ENCODE measurements at places on chromosomes 7 and 10.
A peak's percentile ranks its signal among the peaks of the same experiment; 100 is the strongest.

DNA sequence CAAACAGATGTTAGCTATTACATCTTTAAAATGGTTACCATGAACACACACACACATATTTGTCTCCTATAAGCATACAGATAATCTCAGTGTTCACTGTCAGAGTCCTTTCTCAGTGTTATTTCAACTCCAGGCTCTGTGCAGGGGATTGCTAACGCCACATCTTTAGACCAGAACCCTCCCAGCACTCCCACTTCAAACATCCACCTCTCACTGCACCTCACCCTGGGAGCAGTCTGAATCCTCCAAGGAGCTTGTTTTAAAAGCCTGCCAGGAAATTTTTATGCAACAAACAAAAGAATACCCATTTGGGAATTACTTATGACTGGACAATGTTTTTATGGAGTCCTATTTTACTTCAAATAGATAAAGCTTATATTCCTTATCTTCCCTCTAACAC lies 107.4 kb downstream of the PARD3 start:
- no peak for DNase-seq

- DNase-seq: no peak
Observed at GRCh38 chr10:123087786-123088185, 48.0 kb upstream of the HMX3 start.

- no peak for DNase-seq
Observed at GRCh38 chr7:21160401-21160800, 267.5 kb upstream of the SP4 start.

DNA sequence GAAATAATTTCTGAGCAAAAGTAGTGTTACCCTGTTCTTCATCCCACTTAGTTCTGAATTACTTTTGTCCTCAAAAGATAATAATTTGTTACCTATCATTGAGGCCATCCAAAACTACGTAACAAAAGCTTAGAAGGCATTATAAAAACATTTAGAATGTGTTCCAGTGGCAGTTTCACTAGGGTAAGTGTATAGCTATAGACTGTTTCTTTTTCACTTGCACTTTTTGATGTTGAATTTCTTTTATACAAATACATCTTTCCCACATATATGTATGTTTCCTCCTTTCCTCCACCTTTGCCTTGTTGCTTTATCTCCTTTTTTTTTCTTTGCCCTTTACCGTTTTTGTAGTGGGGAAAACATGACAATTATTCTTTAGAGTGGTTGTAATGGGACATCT lies 33.5 kb downstream of the CAPZA2 start:
- no peak for DNase-seq

DNA sequence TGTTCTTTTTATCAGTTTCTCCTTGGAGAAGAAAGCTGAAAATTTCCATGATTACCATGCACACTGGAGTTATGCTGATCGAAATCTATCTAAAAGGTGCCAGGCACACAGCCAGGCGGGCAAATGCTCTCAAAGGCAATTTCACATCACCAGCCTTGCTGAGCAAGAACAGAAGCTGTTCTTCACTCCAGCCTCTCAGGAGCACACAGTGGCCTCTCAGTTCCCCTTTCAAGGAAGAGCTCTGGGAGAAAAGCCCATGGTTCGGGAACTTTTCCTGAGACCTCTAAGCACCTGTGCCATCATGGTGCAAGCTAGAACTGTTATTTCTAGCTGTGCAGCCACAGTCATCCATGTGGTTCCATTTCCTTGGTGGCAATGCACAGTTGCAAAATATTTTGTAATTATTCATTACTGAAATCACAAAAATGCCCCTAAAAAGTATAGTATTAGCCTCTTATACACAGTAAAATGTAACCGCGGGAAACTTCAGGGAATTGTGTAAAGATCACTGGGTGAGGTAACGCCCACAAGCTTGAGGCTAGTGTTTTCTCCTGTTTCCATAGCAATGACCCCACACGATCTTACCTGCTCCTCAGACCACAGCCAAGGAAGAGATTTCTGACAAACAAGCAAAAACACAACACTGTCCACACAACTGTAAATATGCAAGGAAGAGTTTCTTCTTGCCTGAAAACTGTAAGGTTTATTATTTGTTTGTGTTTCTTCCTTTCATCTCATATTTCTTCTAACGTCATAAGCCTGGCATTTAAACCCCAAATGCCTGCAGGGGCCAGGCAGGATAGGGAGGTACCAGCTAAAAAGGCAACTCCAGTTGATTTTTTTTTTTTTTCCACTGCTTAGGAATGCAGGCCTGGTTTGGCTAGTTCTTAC lies 121.2 kb downstream of the FAM107B start:
- peak; percentile 22 for DNase-seq

GRCh38 chr7:77222065-77222464 lies 22.4 kb upstream of the FGL2 start:
- DNase-seq: no peak

DNA sequence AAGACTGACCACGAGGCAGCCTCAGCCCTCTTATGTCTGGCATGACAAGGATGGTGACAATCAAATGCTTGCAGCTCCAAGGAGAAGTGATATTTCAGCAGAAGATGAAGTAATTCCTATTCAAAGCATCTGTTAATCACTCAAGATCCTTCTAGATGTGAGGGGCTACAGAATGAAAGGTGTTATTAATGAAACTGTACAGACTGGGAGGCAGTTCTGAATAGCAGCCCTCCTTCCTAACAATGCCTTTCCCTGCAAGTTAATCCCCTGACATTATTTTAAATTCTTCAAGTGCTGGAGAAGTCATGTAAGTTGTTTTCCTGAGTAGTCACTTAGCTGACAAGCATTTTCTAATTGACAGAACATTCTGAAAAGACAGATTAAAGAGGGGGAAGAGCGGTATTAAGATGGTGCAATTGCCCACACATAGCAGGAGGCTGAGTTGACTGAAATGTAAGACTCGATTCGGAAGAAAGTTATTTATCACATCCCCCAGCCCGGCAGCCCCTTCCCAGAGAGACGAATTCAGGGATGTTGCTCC lies 300.8 kb downstream of the GRID1 start:
- no peak for DNase-seq

DNA sequence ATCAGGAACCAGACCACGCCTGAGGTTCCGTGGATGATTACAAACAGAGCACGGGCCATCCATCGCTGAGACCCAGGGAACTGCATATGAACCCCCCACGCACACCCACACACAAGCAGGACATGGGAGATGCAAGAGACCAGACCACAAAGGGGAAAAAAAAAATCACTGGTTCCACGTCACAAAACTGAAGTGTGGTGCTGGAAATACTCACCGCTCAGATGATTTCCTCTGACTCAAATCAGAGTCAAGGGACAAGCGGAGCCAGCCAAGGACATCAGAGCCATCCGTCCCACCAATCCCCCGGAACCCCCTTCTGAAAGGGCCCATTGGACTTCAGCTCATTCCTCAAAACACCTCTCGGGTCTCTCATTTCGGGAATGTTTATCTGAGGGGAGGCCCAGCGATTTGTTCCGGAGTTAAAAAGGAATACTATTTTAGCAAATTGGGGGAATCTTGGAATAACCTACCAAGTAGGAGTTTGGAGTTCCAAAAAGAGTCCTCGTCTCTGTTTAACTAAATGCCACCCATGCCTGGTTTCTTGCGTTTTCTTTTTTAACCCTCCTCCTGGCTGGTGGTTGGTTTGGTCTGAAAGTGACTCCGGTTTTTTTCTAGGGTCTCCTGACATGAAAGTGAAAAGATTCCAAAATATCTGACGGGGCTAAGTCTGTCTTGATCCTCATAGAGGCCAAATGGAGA lies 15.0 kb downstream of the SNX8 start:
- no peak for DNase-seq

DNA sequence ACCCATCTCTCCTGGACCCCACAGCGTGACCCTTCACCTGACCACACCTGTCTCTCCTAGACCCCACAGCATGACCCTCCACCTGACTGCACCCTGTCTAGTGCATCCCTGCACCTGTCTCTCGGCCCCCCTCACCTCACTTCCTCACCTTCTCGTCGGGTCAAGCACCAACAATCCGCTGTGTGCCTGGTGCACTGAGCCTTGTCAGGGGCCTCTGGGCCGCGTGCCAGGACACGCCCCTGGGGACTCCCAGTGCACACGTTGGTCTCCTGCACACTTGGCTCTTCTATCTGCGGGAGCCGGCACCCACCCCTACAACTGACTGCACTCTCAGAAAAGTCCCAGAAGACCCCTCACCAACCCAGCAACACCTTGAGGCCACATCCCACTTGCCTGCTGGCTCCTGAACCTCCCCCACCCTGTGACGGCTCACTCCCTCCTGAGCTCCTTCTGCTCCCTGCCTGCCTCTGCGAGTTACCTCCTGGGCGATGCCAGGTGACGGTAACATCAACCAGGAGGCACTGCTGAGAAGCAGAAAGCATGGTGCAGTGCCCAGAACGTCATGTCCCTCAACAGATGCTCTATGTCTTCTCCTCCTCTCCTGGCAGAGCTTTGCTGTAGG lies 147.6 kb downstream of the DIP2C start:
- peak; percentile 28 for DNase-seq

Data from ACHN (cell line).